ENCODE measurements at places on chromosomes 12 and 14.

DNA sequence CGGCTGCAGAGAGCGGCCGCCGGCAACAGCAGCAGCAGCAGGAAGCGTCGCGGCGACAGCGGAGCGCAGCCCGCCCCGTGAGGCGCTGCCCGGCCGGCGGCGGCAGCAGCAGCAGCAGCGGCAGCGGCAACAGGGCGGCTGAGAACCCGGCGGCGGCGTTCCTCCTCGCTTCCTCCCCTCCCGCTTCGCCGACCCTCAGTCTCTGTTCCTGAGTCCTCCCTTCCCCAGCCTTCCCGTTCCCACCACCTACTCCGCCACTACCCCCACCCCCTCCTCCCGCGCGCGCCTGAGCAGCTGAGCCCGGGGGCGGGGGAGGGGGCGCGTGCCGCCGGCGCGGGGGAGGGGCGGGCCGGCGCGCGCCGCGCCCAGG lies 310 bp downstream of the BICDL1 start:
- peaks cover 2% of the 10 kb centered on the region for H3K27me3 ChIP-seq
- H3K27ac ChIP-seq: no peak overlapping the region
- DNase-seq: peak; percentile 69
- no peaks in the 10 kb centered on the region for H3K36me3 ChIP-seq
- H3K4me3 ChIP-seq: no peak overlapping the region
- H3K4me1 ChIP-seq: peaks cover 10% of the 10 kb centered on the region

DNA sequence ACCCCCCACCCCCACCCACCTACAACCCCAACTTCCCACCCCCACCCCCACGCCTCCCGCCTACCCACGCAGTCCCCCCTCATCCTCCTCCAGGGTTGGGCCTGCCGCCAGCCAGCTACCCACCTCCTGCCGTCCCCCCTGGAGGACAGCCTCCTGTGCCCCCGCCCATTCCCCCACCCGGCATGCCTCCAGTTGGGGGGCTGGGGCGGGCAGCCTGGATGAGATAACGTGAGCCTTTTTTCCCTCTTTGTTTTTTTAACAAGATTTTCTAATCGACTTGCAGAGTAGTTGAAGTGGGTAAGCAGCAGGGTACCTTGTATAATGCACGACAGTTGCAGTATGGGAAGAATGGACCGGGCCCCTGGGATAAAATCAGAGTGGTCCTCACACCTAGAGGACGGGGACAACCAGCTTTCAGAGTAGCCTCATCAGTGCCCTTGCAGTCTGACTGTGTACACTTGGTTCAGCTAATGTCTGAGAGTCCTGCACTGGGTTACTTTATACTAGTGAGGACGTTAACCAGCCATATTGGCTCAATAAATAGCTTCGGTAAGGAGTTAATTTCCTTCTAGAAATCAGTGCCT lies 29.4 kb downstream of the CCNK start:
- peaks cover 9% of the 10 kb centered on the region for H3K27me3 ChIP-seq
- peaks cover 22% of the 10 kb centered on the region for H3K4me1 ChIP-seq
- no peak for DNase-seq

GRCh38 chr14:30849354-30849753 lies 25.0 kb upstream of the COCH start:
- H3K4me3 ChIP-seq: peak overlapping the region; percentile 40
- no peaks in the 10 kb centered on the region for H3K36me3 ChIP-seq
- no peak overlapping the region for H3K27ac ChIP-seq
- no peaks in the 10 kb centered on the region for H3K4me1 ChIP-seq

- DNase-seq: no peak
- peaks cover 2% of the 10 kb centered on the region for H3K27me3 ChIP-seq
- H3K4me1 ChIP-seq: peaks cover 10% of the 10 kb centered on the region
- H3K27ac ChIP-seq: no peak overlapping the region
- H3K4me3 ChIP-seq: no peak overlapping the region
- H3K36me3 ChIP-seq: peaks cover 13% of the 10 kb centered on the region
These were observed 80.5 kb downstream of the TESC start for GRCh38 chr12:117018685-117019084.

DNA sequence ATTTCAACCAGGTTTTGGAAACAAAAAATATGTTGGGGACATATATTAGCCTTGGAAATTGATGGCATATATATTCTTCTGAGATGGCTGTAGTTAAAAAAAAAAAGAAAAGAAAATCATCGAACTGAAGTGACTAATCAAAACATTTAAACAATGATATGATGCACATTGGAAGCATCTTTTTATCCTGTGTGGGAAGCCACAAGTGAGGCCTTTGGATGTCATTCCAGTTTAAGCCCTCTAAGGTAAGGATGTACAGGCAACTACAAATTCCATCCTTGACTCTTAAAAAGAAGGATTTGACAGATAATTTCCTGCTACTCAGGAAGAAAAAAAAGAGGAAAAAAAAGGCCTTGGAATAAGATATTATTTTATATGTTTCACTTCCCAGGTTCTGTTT lies 9.6 kb upstream of the PTPRB start:
- H3K27ac ChIP-seq: no peak overlapping the region
- DNase-seq: no peak
- H3K4me1 ChIP-seq: no peaks in the 10 kb centered on the region
